ENCODE measurements at places on chromosomes 3 and 15.

DNA sequence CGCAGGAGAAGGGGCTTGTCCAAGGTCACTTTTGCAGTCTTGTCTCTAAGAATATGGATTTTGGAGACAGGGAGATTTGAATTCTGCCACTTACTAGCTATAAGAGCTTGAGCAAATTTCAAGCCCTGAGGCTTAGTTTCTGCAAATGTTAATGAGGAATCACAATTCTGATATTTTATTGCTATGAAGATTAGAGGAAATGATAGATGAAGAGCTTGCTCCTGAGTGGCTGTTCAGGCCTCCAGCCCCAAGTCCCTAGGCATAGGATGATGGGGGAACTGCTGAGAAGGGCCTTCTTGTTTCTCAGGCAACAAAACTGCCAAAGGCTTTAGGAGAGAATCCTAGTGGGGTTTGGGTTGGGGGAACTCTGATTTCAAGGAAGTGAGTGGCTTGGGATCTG lies 18.8 kb upstream of the PSTPIP1 start:
- DNase-seq: no peak

- no peak for DNase-seq
These were observed 86.3 kb downstream of the LMLN start for GRCh38 chr3:198046120-198046857.

- DNase-seq: no peak
These were observed 48.7 kb downstream of the RAF1 start for GRCh38 chr3:12615266-12615665.

DNA sequence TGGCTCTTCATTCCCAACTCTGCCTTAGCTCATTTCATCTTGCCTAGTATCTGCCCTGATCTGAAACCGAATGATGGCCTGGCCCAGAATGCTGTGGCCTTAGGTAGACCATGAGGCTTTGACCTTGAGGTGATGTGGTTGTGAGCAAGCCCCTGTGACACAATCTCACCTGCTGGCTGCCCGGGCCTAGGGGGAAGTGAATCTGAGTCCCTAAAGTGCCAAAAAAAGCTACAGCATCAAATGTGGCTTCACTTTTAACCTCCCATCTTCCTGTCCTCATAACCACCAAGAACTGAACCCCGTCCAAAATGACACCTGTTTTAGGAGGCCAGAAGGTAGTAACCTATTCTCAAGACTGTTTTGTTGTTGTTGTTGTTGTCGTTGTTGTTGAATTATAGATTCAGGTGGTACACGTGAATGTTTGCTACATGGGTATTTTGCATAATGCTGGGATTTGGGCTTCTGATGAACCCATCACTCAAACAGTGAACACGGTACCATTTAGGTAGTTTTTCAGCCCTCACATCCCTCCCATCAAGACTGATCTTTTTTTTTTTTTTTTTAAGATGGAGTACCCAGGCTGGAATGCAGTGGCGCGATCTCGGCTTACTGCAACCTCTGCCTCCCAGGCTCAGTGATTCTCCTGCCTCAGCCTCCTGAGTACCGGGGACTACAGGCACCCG lies 54.6 kb downstream of the MCCC1 start:
- no peak for DNase-seq

DNA sequence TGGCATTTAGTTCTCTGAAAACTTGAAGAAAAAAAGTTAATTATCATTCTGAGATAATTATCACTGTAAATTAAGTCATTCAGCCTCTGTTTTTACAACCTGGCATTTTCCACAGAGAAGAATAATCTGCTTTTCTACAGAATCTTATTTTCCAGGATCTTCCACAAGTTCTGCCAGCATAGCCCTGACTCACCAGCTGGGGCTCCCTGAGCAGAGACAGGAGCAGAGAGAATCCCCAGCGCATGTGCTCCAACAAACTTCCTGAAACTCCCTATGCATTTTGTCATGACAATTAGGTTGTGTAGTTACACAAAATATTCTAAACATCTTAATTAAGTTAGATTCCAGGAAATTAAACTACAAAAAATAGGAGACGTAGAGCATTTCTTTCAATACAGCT lies 32.1 kb upstream of the TMEM207 start:
- no peak for DNase-seq

DNA sequence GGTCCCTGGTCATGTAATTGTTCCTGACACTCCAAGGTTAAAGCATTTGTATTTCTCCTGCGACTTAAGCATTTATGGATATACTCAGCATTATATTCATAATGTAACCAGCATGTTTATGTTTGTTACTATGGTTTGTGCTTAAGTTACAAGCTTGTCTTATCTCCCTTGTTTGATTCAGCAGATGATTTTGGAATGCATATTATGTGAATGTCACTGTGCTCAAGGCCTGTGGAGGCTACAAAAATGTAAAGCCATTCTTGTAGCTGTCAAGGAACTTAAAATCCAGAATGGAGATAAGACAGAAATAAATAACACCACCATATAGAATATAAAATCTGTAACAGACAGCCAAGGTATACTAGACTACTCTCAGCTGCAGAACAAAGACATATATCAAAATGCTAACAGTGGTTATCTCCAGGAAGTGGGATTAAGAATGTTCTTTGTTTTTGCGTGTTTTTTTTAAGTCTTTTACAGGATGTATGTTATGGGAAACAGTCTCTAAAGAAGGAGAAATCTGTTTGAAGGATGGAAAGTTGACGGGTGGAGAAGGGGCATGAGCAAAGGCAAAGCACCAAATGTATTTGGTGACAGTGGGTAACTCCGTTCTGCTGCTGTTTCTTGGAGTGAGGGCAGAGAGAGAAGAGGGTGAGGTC lies 61.4 kb downstream of the IGF2BP2 start:
- no peak for DNase-seq

GRCh38 chr3:197539651-197540051 lies 16.1 kb downstream of the BDH1 start:
- DNase-seq: no peak

GRCh38 chr3:161337311-161337710 lies 34.0 kb downstream of the SPTSSB start:
- no peak for DNase-seq

DNA sequence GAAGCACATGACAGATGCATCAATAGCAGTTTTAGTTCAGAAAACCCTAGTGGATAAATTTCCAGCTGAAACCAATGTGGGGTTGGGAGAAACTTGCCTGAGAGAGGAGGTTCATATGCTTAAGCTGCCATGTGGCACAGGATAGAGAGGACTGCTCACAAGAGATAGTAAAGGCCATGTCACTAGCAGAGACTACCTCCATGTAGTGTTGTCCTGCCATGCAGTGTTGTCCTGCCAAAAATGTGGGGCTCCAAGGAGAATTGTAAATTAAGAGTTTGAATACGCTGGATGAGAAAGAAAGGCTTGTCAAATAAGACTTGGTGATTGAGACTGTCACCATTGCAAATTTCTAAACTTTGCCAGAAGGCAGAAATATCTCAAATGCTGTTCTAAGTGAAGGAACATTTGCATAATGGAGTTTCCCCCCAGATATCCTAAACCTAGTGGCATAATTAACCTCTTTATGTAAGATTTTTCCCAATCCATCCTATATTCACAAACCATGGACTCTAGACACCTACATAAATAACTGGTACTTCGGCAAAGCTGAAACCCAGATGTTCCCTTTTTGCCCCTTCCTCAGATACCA lies 938.3 kb upstream of the ALCAM start:
- DNase-seq: no peak

DNA sequence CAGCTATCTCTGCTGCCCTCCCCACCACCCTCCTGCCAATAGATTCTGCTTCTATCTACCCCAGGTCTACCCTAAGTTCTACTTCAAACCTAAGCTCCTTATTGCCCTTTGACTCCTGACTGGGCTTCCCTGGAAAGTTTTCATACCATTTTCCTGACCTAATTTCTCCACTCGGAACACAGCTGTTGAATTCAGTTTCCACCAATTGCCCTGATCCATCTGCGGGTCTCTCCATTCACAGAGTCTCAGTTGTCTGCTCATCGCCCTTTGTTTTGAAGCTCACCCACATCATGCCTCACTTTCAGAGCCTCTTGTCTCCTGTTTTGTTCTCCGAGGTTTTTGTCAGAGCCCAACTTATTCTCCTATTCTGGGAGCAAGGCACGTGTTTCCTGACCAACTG lies 56.8 kb upstream of the ABI3BP start:
- no peak for DNase-seq

GRCh38 chr3:38124324-38125122 lies 12.4 kb downstream of the ACAA1 start:
- no peak for DNase-seq

DNA sequence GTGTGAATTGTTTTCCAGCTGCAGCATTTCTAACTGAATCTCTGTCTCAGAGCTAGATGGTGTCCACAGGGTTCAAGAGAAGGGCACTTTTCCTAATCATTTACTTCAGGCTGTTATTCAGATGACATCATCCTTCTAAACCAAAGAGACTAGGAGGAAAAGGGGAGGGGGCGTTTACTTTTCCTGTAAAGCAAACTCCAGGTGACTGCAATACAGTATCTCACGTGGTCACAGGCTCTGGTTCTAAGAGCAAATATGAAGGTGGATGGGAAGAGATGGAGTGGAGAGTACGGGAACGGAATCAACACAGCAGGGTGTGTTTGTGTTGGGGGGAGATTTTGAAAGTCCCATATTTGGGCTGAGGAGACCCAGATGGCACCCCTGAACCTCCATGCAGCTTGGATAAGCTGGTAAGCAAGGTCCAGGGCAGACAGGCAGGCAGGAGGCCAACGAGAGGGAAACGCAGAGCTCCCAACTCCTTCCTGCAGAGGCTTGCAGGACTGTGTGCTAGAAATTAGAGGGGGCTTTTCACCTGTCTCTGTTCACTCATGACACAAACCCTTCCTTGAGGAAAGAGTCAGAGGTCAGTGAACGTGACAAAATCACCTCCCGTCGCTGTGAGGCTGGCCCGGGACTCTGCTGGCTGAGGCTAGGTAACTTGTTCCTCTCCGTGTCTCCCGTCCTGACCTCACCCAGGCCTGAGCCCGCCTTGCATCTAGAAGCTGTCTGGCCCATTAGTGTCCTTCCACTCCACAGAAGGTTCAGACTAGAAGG lies 151.2 kb downstream of the OPA1 start:
- no peak for DNase-seq

- DNase-seq: no peak
These were observed 12.3 kb downstream of the ARL13B start for GRCh38 chr3:93992207-93992606.

- no peak for DNase-seq
These were observed 237.9 kb downstream of the ADAMTS17 start for GRCh38 chr15:100103828-100104227.

DNA sequence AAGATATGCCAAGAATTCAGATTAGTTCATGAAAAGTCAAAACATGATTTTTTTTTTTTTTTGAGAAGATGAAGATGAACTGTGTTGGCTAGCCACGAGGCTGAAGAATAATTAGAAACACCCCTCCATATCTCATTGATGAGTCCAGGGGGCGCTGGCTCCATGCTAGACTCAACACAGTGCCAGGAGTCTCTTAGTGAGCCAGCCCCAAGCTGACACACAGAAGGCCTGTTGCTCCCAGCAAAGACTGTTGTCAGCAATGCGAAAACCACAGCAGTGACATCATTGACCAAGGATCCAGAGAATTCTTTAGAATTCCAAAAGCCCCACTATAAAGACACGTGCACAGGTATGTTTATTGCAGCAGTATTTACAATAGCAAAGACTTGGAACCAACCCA lies 185.2 kb downstream of the ANXA2 start:
- peak; percentile 44 for DNase-seq

GRCh38 chr15:59251001-59251845 lies 44.6 kb downstream of the LDHAL6B start:
- DNase-seq: no peak

DNA sequence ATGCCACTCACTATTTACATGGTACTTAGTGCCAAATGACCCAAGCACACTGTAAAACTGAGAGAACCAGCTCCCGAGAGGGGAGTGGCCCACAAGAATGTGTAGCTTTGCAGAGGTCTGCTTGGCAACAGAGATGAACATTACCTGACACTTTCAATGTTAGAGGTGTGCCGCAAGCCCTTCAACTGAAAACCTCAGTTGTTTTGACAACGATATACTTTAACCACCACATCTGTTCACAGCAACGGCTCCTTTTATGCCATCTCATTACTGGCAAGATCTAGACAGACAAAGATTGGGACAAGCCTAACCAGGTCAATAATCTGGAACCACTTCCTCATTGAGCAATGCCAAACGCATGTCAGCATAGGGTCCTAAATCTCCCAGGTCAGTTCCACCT lies 23.7 kb downstream of the NEK10 start:
- no peak for DNase-seq

- no peak for DNase-seq
These were observed 220.0 kb upstream of the ARHGEF26 start for GRCh38 chr3:153901152-153901551.

DNA sequence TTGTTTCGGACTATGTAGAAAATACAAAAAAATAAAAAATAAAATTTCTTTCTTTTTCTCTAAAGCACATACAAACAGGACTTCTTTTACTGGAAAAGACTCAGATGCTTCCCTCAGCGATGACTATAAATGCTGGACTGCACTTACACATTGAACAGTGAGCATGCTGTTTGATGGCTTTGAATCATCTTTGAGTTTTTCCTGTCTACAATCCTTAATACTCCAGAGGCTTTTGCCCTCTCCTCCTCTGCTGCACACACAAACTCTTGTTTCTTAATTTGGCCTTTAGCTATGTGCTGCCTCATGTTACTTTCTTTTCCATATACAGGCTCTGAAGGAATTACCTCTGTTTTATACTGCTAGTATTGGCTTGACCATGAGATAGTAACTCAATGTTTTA lies 575.1 kb downstream of the EPHA3 start:
- DNase-seq: no peak

- peak; percentile 39 for DNase-seq
These were observed 55.8 kb upstream of the VILL start for GRCh38 chr3:37934631-37935289.

DNA sequence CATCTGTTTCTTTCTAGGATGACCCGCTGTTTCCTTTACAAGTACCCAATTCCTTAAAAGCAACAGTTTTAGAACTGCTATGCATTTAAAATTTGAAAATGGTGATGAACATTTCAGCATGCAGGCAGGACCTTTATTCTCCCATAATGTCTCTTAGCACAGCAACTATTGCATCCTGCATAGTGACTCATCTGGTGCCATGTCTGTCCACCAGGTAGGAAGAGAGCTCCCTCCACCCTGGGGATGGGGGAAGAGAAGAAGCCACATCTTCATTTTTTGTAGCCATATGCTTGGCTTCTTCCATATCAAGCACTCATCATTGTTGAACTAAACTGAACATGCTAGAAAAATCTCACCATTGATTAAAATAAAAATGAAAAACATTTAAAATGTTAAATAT lies 9.9 kb downstream of the GPR15 start:
- DNase-seq: no peak
